ENCODE measurements at places on chromosomes 12 and 14. TPM values are rescaled to one million over a fixed set of nuclear protein-coding genes. Genes with fewer than 3 reads are reported as not detected.

DNA sequence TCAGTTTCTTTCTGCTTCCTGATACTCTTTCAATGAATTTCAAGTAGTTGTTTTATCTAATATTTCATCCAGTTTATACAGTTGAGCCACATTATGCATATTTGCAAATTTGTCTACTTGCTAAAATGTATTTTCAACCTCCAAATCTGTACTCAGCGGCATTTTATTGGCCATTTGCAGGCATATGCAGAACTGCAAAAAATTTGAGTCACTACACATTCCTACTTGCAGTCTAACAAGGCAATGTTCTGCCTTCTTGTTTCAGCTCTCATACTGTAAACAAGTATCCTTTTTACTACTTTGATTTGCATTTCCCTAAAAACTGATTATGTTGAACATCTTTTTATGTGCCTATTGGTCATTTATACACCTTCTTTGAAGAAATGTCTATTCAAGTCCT lies 55.0 kb downstream of the POLR3B start:
- DNase-seq: no peak

AMIGO2 gene
- 32.7 TPM for total RNA-seq

- DNase-seq: no peak
These were observed 1.2 kb downstream of the SLC35F4 start for GRCh38 chr14:57864659-57865058.

- DNase-seq: peak; percentile 47
These were observed 38.3 kb downstream of the ATF7IP start for GRCh38 chr12:14403711-14404196.

DNA sequence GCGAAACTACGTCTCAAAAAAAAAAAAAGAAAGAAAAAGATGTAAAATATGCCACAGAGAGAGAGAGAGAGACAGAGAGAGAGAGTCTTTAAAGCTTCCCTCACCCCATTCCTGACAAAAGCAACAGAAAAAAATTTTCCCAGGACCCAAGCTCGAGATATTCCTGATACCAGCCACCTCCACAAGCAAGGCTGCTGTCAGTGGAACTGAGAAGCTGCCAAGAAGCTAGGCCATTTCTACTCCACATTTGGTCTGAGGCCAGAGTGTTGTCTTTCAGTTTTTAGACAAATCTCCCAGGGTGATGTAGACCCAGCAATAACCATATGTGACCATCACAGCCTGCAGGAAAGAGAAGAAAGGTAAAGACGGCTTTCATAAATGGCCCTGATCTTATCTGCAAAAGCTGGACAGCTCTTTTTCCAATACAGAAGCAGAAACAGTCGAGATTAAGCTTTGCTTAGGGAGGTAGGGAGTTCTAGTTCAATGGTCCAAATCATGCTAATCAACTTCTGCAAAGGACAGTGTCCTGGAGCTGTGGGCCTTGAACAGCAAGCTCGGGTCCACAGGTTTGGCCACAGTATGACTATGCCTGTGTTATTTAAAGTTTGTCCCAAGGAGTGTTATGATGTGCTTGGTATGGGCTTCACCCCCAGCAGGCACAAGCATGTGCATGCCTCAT lies 130.3 kb upstream of the NUDT4 start:
- DNase-seq: no peak

FIGNL2 gene
- 0.75 TPM for total RNA-seq

DNA sequence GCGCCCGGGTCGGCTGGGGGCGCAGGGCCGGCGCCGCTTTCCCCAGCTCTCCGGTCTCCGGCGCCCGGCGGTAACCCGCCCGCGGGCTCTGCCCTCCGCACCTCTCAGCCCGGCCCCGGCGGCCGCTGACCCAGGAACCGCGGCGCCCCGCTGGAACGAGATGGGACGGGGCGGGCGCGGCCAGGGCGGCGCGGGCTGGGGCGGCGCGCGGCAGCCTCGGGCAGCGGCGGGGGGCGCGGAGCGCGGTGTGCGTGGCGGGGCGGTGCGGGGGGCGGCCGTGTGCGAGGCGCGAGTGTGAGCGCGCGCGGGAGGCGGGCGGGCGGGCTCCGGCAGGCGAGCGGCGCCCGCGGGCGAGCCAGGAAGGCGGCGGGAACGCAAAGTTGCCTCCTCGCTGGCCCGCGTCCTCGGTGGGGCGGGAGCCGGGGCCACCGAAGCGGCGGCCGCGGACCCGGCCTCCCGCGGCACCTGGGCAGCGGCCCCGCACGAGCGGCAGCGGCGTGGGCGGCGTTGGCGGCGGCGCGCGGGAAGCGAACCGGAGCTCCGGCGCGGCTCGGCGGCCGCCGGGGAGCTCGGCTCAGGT lies 671 bp upstream of the DIO3 start:
- no peak for DNase-seq

DNA sequence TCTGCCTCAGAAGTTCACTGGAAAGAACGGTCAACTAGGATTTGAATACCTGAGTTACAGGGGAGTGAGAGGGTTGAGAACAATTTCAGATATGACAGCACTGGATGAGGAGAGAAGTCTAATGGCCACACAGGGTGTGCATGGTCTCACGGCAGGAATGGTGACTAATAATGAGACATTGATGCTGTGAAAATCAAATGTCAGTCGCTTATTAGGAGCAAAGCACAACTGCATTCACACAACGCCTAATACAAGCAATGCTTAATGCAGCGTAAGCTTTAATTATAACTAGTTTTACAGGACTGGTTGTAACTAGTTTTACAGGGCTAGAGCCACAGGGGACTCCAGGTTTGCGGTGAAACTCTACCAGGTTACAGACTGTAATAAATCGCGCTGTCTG lies 23.4 kb upstream of the PRIMA1 start:
- no peak for DNase-seq

GLT1D1 gene
- 3.3 TPM for total RNA-seq

DNA sequence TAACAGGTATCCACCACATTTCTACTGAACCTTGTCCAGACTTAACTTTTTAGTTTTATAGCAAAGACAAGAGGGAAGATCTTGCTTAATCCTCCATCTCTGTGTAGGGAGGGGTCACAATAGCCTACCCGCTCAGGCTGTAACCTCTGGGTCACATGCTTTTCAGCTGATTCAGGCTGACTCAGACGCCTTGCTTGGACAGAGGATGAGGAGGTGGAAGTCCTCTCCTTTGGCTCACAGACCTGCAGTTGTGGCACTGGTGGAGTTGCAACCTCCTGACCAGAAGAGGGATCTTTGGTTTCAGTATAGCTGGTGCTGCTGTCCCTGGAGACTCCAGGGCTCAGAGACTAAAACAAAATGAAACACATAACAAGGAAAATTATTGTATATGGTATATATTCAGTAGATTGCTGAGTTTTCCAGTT lies 16.2 kb downstream of the ACIN1 start:
- DNase-seq: peak; percentile 84

DNA sequence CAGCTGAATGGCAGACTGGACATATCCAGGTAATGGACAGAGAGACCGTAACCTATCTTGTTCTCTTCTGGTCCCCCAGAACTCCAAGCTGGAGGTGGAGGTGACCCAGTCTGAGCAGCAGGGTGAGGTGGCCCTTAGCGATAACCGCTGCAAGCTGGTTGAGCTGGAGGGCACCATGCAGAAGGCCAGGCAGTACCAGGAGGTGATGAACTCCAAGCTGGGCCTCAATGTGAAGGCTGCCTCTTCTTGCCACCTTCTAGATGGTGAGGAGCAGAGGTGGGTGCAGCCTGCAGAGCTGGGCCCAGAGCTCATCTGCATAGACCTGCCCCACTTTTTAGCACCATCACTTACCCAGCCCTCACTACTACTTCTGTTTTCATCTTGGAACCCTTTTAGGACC lies 7.2 kb upstream of the KRT86 start:
- DNase-seq: no peak

MAPK1IP1L gene
- 80.0 TPM for total RNA-seq

SLC8A3 gene
- total RNA-seq: 1.5 TPM

MIA2 gene
- 81.7 TPM for total RNA-seq

GRCh38 chr12:65511134-65511834 lies 232.8 kb downstream of the MSRB3 start:
- no peak for DNase-seq

UTP20 gene
- 6.3 TPM for total RNA-seq

GRCh38 chr12:113262710-113263109 lies 41.4 kb downstream of the TPCN1 start:
- DNase-seq: no peak

GRCh38 chr12:109736552-109737108 lies 23.0 kb downstream of the FAM222A start:
- no peak for DNase-seq

- DNase-seq: no peak
These were observed 435.7 kb upstream of the DCN start for GRCh38 chr12:91618281-91618680.

Data from mucosa of gallbladder (tissue), 1 donor.